ENCODE measurements at places on chromosomes 5 and 9. TPM values are rescaled to one million over a fixed set of nuclear protein-coding genes. Genes with fewer than 3 reads are reported as not detected.

- no peak for DNase-seq
Measured at GRCh38 chr5:138964647-138965201, 89.6 kb upstream of the LRRTM2 start.

- DNase-seq: no peak
Measured at GRCh38 chr9:120257483-120257882, 322.5 kb downstream of the CDK5RAP2 start.

GRCh38 chr9:136565086-136565714 lies 19.4 kb upstream of the NOTCH1 start:
- DNase-seq: no peak

- DNase-seq: no peak
Measured at GRCh38 chr5:130520211-130520610, 615.9 kb downstream of the CHSY3 start.

- DNase-seq: no peak
Measured at GRCh38 chr5:176736301-176736930, 73.9 kb upstream of the UNC5A start.

DNA sequence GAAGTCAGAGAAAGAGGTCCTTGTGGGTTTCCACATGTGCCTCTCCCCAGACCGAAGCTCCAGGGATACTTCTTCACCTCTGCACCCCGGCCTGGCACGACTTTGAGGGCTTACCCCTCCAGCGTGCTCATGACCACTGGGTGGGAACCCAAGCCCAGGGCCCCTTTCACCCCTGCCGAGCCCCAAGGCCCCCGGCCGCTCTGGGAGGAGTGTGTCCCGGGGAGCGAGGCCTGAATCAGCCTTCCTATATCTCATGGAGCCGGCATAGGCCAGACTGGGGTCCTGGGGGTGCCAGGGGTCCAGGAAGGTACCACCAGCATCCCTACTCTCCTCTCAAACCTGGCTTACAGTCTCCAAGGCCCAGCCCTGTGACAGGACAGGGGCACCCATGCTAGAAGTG lies 17.1 kb downstream of the TERT start:
- DNase-seq: no peak

- no peak for DNase-seq
Measured at GRCh38 chr5:162174358-162174974, 106.9 kb downstream of the GABRG2 start.

IL5 gene
- total RNA-seq: not detected

SOHLH1 gene
- total RNA-seq: not detected

DNAH5 gene
- 12.3 TPM for total RNA-seq

Measured in Daoy (cell line).